ENCODE measurements at places on chromosomes 11 and 22. TPM values are rescaled to one million over a fixed set of nuclear protein-coding genes. Genes with fewer than 3 reads are reported as not detected.

- no peak overlapping the region for H3K4me3 ChIP-seq
- peaks cover 5% of the 10 kb centered on the region for H3K27me3 ChIP-seq
- H3K27ac ChIP-seq: no peak overlapping the region
These were observed 18.5 kb downstream of the CD5 start for GRCh38 chr11:61120706-61121191.

The RIMBP3C gene
- total RNA-seq: 0.68 TPM

DNA sequence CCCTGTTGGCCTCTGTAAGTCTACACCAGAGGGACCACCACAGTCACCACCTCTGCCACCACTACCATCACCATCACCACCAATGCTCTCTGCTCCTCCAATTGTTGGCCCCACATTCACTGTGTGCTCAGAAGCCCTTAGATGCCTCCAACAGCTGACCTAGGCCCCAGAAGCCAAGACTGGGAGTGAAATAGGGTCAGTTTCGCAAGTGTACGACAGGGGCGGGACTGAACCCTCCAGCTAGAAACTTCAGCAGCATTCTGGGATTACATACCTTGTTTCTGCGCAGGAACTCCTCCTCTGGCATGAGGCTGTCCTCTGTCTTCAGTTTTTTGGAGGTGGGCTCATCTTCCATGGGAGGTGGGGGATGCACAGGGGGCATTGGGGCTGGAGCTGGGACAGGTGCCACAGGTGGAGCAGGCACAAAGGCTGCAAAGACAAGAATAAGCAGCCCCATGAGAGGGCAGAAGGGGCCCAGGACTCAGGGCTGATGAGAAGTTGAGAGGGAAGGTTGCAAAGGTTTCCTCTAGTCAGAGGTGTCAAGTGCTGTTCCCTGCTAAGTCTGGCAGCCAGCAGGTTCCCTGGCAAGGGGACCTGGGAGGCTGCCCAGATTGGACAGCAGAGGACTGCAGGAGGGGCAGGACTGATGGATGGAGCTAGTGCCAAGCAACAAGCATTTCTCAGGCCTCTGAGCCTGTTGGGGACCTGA lies 10.2 kb upstream of the TBC1D10A start:
- H3K4me1 ChIP-seq: peaks cover 2% of the 10 kb centered on the region
- H3K36me3 ChIP-seq: peaks cover 57% of the 10 kb centered on the region
- H3K27ac ChIP-seq: no peak overlapping the region
- no peak for DNase-seq

GRCh38 chr11:111540114-111540936 lies at the start of gene LAYN:
TSS of gene LAYN (plus strand) at chr11:111540720. CDS start at chr11:111540844, 124 bp downstream.
- peak; percentile 85 for DNase-seq
- H3K4me1 ChIP-seq: peaks cover 16% of the 10 kb centered on the region
- no peaks in the 10 kb centered on the region for H3K36me3 ChIP-seq
- H3K27ac ChIP-seq: peak within 1 kb of the TSS; percentile 89

The CCDC87 gene
- 0.39 TPM for total RNA-seq

DNA sequence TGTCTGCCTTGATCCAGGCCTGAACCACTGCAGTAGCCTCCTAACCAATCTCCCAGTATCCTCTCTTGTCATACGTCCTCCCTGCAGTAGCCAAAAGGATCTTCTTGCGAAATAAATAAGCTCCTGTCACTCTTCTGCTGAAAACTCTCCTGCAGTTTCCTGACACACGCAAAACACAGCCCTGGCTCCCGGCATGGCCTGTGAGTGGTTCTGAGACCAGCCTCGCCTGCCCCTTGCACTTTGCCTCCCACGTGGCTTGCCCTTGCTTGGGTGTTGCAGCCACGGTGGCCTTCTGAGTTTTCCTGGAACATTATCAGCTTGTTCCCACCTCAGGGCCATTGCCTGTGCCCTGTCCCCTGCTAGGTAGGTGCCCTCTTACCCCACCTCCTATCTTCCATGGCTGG lies 7.2 kb downstream of the ZC3H7B start:
- peaks cover 36% of the 10 kb centered on the region for H3K4me1 ChIP-seq
- no peaks in the 10 kb centered on the region for H3K36me3 ChIP-seq
- no peaks in the 10 kb centered on the region for H3K27me3 ChIP-seq

The OR51B4 gene
- total RNA-seq: not detected

The SMDT1 gene
- total RNA-seq: 76.5 TPM

DNA sequence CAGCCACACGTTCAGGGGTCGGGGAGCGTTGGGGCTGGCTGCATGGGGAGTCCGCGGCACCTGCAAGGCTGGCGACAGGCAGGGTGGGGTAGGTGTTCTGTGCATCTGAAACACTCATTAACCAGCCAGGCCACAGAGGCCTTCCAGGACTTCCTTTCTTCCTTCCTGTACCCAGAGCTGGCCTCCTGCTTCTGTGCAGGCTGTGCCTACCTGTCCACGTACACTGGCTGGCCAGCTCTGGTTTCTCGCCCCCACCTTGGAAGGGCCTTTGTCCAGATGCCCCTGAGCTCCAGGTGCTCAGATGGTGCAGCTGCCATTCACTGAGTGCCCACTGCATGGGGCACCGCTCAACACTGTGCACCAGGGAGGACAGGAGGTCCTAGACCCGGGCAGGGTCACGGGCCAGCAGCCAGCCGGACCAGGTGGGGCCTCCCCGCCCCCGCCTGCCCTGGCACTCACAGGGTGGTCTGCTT lies 15.9 kb downstream of the TTLL12 start:
- DNase-seq: no peak
- H3K27ac ChIP-seq: no peak overlapping the region
- H3K27me3 ChIP-seq: no peaks in the 10 kb centered on the region
- H3K4me1 ChIP-seq: peaks cover 16% of the 10 kb centered on the region
- no peak overlapping the region for H3K4me3 ChIP-seq

The C2CD2L gene
- 10.9 TPM for total RNA-seq

DNA sequence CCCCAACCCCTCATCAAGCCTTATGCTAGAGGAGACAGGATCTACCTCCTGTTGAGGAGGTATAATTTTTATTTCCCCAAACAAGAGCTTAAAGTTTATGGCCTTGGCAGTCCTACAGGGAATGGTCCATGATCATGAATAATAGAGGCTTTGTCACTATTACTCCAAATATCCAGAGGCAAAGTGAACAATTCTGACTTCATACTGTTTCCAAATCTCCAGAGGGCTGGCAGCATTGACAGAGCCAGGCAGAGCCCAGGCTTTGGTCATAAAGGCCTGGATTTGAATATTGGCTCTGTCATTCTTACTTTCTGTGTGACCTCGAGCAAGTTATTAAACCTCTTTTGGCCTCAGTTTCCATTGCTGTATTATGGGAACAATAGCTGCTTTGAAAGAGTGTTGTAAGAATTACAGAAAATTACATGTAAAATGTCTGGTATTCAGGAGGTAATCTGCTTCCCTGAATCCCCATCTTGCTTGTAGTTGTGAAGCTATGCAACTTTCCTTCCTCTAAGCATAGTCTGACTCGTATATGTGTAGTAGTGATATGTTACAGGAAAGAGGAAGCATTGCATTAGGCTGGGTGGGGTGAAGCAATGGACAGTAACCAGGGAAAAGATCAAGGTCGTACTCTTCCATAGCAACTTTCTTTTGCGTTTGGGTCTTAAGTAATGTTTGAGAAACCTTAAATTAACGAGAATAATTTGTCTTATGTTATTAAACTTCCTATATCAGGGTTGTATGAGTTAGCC lies 88.8 kb downstream of the CD44 start:
- no peaks in the 10 kb centered on the region for H3K27me3 ChIP-seq
- peaks cover 12% of the 10 kb centered on the region for H3K4me1 ChIP-seq
- no peak overlapping the region for H3K4me3 ChIP-seq

The CBX7 gene
- total RNA-seq: 9.6 TPM

The ESRRA gene
- 32.7 TPM for total RNA-seq

GRCh38 chr22:44869196-44869595 lies 116.8 kb downstream of the ARHGAP8 start:
- H3K27ac ChIP-seq: no peak overlapping the region
- no peak for DNase-seq

DNA sequence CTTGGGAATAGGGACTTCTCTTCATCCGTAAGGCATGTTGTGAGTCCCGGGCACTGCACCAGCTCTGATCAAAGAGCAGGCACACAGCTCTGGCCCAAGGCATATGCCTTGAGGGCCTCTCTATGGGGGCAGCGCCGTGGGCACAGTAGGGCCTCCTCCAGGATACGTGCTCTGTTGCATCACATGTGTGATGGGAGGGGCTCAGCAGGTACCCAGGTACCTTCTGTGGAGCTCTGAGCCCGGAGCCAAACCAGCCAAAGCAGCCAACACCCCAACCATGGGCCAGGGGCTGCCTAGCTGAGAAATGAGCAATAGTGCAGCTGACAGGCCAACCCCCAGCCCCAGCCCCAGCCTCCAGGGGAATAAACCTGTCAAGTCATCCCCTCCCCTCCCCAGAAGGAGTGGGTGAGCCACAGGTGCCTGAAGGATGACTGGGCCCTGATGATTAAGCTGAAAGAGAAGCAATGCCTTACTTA lies 79.7 kb upstream of the SHISAL1 start:
- H3K36me3 ChIP-seq: no peaks in the 10 kb centered on the region
- peak; percentile 56 for DNase-seq
- no peak overlapping the region for H3K27ac ChIP-seq
- peaks cover 31% of the 10 kb centered on the region for H3K27me3 ChIP-seq
- no peak overlapping the region for H3K4me3 ChIP-seq

GRCh38 chr22:24564376-24565058 lies 8.7 kb downstream of the SNRPD3 start:
- H3K4me3 ChIP-seq: no peak overlapping the region
- H3K4me1 ChIP-seq: peaks cover 2% of the 10 kb centered on the region
- peaks cover 13% of the 10 kb centered on the region for H3K36me3 ChIP-seq
- DNase-seq: no peak
- H3K27ac ChIP-seq: peak overlapping the region; percentile 39

- peaks cover 34% of the 10 kb centered on the region for H3K4me1 ChIP-seq
- peaks cover 13% of the 10 kb centered on the region for H3K36me3 ChIP-seq
- no peak for DNase-seq
- no peaks in the 10 kb centered on the region for H3K27me3 ChIP-seq
- peak overlapping the region; percentile 96 for H3K27ac ChIP-seq
These were observed 552.9 kb downstream of the NTM start for GRCh38 chr11:131923309-131923708.

GRCh38 chr11:83192606-83193245 lies 786 bp upstream of the ANKRD42 start:
- peaks cover 36% of the 10 kb centered on the region for H3K4me1 ChIP-seq
- peak overlapping the region; percentile 98 for H3K27ac ChIP-seq
- H3K4me3 ChIP-seq: peak overlapping the region; percentile 98
- no peak for DNase-seq
- H3K27me3 ChIP-seq: no peaks in the 10 kb centered on the region
- peaks cover 14% of the 10 kb centered on the region for H3K36me3 ChIP-seq

- no peak for DNase-seq
- no peak overlapping the region for H3K4me3 ChIP-seq
- no peaks in the 10 kb centered on the region for H3K4me1 ChIP-seq
- no peaks in the 10 kb centered on the region for H3K36me3 ChIP-seq
- no peak overlapping the region for H3K27ac ChIP-seq
These were observed 9.9 kb upstream of the SPON1 start for GRCh38 chr11:13952668-13953067.

The RPUSD4 gene
- 27.1 TPM for total RNA-seq

DNA sequence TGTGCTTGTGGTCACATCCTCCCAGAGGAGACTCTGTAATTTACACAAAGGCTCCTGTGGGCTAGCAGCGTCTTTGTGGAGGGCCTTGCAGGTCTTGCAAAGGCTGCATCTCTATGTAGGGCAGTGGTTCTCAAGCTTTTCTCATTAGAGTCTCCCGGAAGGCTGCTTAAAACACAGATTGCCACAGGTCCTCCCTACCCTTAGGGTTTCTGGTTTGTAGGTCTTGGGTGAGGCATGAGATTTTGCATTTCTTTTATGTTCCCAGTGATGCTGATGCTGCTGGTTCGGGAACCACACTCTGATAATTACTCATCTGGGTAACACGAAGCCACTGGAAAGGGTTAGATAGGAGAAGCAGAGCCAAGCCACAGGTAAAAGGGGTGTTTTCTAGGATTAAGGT lies 151.3 kb upstream of the ZBED5 start:
- no peak overlapping the region for H3K27ac ChIP-seq
- H3K4me1 ChIP-seq: peaks cover 2% of the 10 kb centered on the region
- H3K36me3 ChIP-seq: no peaks in the 10 kb centered on the region
- H3K27me3 ChIP-seq: peaks cover 25% of the 10 kb centered on the region
- DNase-seq: no peak

DNA sequence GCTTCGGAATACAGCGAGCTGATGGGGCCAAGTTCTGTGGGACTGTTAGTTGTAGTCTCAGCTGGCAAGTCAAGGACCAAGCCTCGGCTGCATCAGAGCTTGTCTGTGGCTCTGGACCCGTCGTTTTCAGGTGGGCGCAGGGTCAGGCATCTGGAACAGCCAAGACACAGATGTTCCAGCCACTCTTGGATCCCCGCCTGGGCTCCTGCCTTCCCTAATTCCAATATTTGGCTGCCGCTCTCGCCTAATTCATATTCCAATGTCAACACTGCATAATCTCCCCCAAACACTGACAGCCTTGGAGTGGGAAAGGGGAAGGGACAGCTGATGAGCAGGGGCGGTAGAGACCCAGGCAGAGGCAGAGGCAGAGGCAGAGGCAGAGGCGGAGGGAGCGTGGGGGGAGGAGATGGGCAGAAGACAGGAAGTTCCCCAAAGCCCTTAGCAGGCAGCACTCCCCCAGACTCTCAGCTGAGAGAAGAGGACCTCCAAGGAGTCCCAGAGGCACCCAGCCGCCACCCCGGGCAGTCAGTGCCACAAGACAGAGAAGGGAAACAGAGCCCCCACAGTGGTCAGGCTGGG lies 49.6 kb upstream of the SLC35C1 start:
- H3K4me3 ChIP-seq: no peak overlapping the region
- no peaks in the 10 kb centered on the region for H3K36me3 ChIP-seq
- no peak for DNase-seq
- peaks cover 31% of the 10 kb centered on the region for H3K27me3 ChIP-seq
- no peak overlapping the region for H3K27ac ChIP-seq

DNA sequence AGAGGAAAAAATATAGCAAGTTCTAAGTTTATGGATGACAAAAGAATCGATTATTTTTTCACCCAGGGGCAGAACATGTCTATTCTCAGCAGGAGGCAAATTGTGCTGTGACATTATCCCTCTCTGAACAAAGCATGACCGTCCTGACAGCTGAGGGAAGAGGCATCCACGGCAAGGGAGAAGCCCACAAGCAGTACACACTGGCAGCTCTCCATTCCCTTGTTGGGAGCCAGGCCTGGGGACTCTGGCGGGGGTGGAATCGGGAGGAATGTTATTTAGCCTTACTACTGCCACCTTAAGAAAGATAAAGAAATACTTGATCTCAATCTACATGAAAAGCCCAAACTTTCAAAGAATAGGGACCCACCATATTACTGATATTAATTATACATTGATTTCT lies 3.4 kb downstream of the KIRREL3 start:
- H3K4me1 ChIP-seq: peaks cover 22% of the 10 kb centered on the region
- H3K27me3 ChIP-seq: peaks cover 5% of the 10 kb centered on the region
- no peak overlapping the region for H3K27ac ChIP-seq
- no peaks in the 10 kb centered on the region for H3K36me3 ChIP-seq
- no peak for DNase-seq
